ENCODE measurements at places on chromosomes 7 and 10. TPM values are rescaled to one million over a fixed set of nuclear protein-coding genes. Genes with fewer than 3 reads are reported as not detected.

The KAZALD1 gene
- total RNA-seq, result 23.5 TPM

The MIOS gene
- 17.3 TPM for total RNA-seq

The TMEM139 gene
- not detected for total RNA-seq

The AKR1C4 gene
- total RNA-seq, result not detected

The WASHC2C gene
- total RNA-seq, result 29.8 TPM

The DNAJC12 gene
- total RNA-seq, result 6.7 TPM

The CCZ1B gene
- 29.5 TPM for total RNA-seq

The MNX1 gene
- total RNA-seq, result not detected

The OPALIN gene
- not detected for total RNA-seq

The ZP3 gene
- 4.6 TPM for total RNA-seq

The CYP2C9 gene
- total RNA-seq, result not detected

The MYOF gene
- total RNA-seq, result 136 TPM

The ARHGEF35 gene
- 2.9 TPM for total RNA-seq

The ZDHHC16 gene
- 24.5 TPM for total RNA-seq

The ZNF394 gene
- total RNA-seq, result 18.4 TPM

The ADCK2 gene
- total RNA-seq, result 14.0 TPM

The SORCS1 gene
- total RNA-seq, result not detected

The KIAA1217 gene
- total RNA-seq, result 4.1 TPM

The GPR85 gene
- total RNA-seq, result 0.39 TPM

The OR13A1 gene
- not detected for total RNA-seq

The C10orf53 gene
- total RNA-seq, result not detected

The LAMB1 gene
- total RNA-seq, result 993 TPM

Data from cardiac ventricle fibroblast (primary cell).